ENCODE measurements at places on chromosomes 5 and 9.

GRCh38 chr9:127308652-127309434, 44.3 kb downstream of the GARNL3 start:
- no peak for DNase-seq

GRCh38 chr9:114364134-114365041, 23.4 kb downstream of the AKNA start:
- no peak for DNase-seq

DNA sequence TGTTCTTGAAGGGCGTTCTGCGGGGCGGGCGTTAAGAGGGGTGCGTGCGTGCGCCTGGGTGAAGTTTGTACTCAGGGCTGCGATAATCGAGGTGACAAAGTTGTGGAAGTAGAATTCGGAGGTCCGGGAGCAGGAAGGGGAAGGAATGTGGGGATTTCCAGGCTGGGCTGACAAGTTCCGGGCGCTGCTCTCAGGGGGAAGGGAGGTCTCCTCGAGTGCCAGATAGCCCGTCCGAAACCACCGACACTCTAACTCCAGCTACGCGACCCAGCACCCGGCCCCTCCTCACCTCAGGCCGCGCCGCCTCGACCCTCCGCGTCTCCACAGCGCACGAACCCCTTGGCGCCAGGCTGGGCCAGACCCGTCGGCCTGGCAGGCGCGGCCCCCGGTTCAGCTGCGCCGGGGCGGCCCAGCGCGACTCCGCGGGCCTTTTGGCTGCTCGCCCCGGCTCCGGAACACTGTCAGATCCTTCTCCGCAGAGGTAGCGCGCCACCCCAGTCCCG, at the start of gene IL6ST:
Gene IL6ST (minus strand): TSS at position 469 of the 503 bp plus-strand sequence. CDS start 18,685 bp downstream, outside the sequence.
- DNase-seq = no peak

DNA sequence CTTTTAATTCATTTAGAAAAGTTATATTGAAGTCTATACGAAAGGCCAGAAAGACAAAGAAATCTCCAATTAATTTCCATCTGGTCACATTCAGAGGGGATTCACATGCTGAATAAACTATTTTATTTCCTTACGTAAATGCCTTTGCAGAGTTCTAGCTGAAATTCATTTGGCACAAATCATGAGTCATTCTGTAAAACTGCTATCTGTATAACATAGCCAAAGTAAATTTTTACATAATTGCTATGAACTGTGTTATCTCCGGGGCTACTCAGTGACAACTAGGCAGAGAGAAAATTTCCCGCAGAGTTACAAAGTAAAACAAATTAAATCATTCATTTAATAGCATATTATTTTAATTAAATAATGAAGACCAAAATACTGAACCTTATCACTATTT, 463.2 kb upstream of the ADAMTS16 start:
- DNase-seq = no peak

DNA sequence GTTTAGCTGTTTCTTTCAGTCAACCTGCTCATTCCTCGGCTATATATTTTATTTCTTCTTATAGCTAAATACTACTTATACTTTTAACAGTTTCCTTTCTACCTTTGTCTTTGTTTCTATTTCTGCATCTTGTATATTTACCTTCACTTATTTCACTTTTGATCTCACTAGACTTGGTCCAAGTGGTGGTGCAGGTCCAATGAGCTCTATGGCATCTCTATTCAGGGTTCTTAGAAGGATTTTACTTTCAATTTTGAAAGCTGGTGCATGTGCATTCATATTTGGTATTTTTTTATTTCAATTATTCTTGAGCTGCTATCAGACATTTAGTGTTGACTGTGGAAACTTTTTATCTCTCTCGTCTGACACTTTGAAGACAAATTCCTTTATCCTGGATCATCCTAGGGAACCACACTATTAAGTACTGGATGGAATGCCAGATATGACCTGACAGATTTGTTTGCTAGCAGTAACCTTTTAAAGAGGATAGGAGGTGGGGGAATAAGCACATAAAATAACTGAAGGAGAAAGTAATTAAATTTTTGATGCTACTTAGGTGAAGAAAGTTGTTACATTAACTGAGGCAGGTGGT, 123.1 kb upstream of the PJA2 start:
- no peak for DNase-seq

- no peak for DNase-seq
Measured at GRCh38 chr5:88677376-88677895, 205.5 kb downstream of the MEF2C start.

DNA sequence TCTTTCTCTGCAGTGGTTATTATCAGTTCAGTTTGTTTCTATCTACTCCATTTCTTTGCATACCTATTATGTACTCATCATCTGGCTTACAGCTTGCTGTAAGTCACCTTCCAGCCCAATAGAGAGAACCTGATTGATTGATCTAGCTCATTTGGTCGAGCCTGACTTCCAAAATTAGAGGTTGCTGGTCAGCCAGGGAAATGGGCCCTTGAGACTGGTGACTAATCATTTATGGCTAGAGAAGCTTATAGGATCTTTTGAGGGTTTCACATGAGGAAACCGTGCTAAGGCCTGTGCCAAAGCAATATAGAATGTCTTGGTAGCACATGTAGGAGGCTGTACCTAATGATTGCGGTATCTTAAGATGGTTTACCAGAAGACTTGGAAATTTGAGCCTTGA, 5.8 kb downstream of the SREK1 start:
- DNase-seq = no peak
